ENCODE measurements at places on chromosomes 3 and 15. TPM values are rescaled to one million over a fixed set of nuclear protein-coding genes. Genes with fewer than 3 reads are reported as not detected.
A peak's percentile ranks its signal among the peaks of the same experiment; 100 is the strongest.

The PLSCR5 gene
- total RNA-seq: not detected

DNA sequence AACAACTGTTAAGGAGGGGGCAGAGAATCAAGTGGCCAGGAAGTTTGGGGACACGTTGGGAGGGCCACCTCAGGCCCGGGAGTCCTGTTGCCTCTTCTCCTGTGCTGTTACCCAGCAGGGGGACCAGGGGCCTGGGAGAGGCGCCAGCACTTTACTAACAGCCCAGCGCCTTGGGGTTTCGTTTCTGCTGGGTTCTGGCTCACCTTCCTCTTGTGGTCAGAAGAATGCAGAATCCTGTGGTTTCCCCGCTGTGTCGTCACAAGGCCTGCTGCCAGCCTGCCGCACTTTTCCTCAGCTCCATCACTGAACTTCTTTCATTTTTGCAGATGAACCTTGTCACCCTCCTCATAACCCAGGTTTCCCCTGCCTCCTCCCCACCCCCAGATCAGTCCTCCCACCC, 67.7 kb downstream of the SLC30A4 start:
- H3K4me1 ChIP-seq: peaks cover 54% of the 10 kb centered on the region
- peak; percentile 89 for DNase-seq

DNA sequence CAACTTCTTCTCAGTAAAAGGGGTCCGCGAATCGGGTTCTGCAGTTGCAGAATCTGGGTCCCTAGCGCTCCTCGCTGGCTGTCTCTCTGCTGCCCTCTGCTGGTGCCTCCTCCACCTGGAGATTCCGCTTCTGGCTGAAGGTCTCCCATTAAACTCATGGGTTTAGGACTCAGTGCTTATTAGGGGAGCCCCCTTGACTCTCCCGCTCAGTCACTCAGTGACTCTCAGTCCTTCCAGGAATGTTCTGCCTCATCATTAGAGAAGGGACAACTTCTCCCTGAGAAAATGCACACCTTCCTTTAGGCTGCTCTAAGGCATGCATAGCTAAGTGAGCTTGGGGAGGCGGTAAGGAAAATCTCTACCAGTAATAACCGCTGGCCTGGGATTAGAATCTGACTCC, 7.1 kb downstream of the CPN2 start:
- H3K27me3 ChIP-seq: peaks cover 57% of the 10 kb centered on the region
- no peak overlapping the region for H3K4me3 ChIP-seq
- H3K4me1 ChIP-seq: peaks cover 7% of the 10 kb centered on the region
- peak; percentile 94 for DNase-seq
- peaks cover 4% of the 10 kb centered on the region for H3K36me3 ChIP-seq

- no peak overlapping the region for H3K27ac ChIP-seq
- H3K4me3 ChIP-seq: no peak overlapping the region
- DNase-seq: no peak
- H3K4me1 ChIP-seq: no peaks in the 10 kb centered on the region
- no peaks in the 10 kb centered on the region for H3K36me3 ChIP-seq
These were observed 595.5 kb upstream of the AGTR1 start for GRCh38 chr3:148102156-148102555.

GRCh38 chr15:78110096-78110495, 17.7 kb downstream of the SH2D7 start:
- no peak for DNase-seq
- peaks cover 4% of the 10 kb centered on the region for H3K36me3 ChIP-seq
- H3K27me3 ChIP-seq: no peaks in the 10 kb centered on the region
- no peak overlapping the region for H3K4me3 ChIP-seq
- peaks cover 17% of the 10 kb centered on the region for H3K4me1 ChIP-seq

The FAM81A gene
- 16.0 TPM for total RNA-seq

DNA sequence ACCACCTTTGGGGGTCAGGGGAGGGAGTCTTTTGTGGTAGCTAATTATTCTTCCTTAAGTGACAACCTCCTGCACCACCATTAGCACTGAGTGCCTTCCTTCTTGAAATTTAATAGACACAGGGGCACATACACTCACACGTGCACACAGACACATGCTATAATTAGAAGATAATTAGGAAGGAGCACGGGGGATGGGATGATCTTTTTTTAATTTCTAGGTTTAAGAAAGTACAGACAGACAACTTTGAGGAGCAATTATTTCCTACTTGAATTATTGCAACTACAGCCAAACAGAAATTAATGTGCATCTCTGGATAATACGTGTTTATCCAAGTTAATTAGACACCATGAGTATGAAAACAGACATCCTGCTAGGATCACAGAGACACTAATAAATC, 44.8 kb upstream of the GUCA1C start:
- no peak for DNase-seq
- no peak overlapping the region for H3K4me3 ChIP-seq
- no peaks in the 10 kb centered on the region for H3K4me1 ChIP-seq
- H3K27ac ChIP-seq: no peak overlapping the region

The SLC7A14 gene
- total RNA-seq: not detected

The TIMP4 gene
- total RNA-seq: 0.28 TPM

DNA sequence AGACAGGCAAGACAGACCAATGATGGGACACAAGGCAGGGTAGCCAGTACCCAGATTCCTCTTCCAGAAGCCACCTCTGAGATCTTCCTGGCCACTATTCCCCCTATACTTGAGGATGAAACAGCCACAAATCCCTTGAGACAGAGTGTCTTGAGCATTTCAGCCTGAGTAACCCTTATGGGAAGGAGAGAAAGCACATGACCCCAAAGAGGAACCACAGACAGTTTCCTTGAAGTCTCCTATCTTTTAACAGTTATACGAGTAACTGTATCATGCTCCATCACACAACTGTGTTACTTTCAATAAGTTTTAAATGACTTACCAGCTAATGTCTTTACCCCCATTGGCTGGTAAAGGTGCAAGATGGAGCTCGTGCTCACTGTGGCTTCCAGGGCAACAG, 9.3 kb downstream of the VIPR1 start:
- H3K4me3 ChIP-seq: no peak overlapping the region
- peaks cover 4% of the 10 kb centered on the region for H3K36me3 ChIP-seq
- no peaks in the 10 kb centered on the region for H3K27me3 ChIP-seq
- peaks cover 22% of the 10 kb centered on the region for H3K4me1 ChIP-seq
- DNase-seq: no peak

GRCh38 chr15:45648521-45649200, 13.8 kb downstream of the SQOR start:
- peak overlapping the region; percentile 82 for H3K27ac ChIP-seq
- H3K4me1 ChIP-seq: peaks cover 37% of the 10 kb centered on the region
- no peaks in the 10 kb centered on the region for H3K27me3 ChIP-seq
- peak; percentile 61 for DNase-seq

GRCh38 chr3:184578822-184579221, 17.2 kb downstream of the EPHB3 start:
- no peaks in the 10 kb centered on the region for H3K36me3 ChIP-seq
- no peak for DNase-seq
- H3K27ac ChIP-seq: no peak overlapping the region
- peaks cover 34% of the 10 kb centered on the region for H3K27me3 ChIP-seq
- H3K4me3 ChIP-seq: no peak overlapping the region
- no peaks in the 10 kb centered on the region for H3K4me1 ChIP-seq

DNA sequence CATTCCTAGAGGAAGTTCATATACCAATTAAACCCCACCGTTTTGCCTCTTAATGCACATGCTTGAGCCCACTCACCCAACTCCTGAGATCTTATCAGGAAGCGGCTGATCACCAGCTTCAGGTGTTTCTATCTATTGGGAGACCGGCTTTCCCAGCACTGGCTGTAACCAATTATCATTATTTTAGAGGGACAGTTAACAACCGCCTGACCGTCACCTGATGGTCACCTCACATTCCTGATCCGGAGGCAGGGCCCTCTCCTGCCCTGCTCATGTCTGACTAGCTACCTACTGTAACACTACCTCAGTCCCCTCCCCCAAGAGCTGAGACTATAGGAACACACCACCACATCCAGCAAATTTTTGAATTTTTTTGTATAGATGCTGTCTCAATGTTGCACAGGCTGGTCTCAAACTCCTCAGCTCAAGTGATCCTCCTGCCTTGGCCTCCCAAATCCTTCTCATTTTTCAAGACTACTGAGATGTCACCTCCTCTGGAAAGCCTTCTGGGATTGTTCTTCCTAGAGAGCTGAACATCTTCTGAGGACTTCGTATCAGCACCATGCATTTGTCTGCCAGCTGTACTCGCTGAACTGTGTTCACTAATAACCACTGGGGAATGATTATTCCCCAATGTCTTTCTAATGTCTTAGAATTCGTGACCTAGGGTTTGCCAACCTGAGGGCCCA, 84.8 kb downstream of the LSM3 start:
- peaks cover 5% of the 10 kb centered on the region for H3K36me3 ChIP-seq
- no peak overlapping the region for H3K4me3 ChIP-seq
- no peaks in the 10 kb centered on the region for H3K27me3 ChIP-seq
- DNase-seq: no peak

GRCh38 chr3:44223299-44223698, 18.4 kb upstream of the TOPAZ1 start:
- DNase-seq: no peak
- H3K27ac ChIP-seq: no peak overlapping the region
- H3K27me3 ChIP-seq: peaks cover 23% of the 10 kb centered on the region

- H3K4me1 ChIP-seq: peaks cover 5% of the 10 kb centered on the region
- peaks cover 86% of the 10 kb centered on the region for H3K27me3 ChIP-seq
- DNase-seq: no peak
- H3K36me3 ChIP-seq: no peaks in the 10 kb centered on the region
These were observed 12.0 kb downstream of the SOX2 start for GRCh38 chr3:181723625-181724191.

- no peaks in the 10 kb centered on the region for H3K36me3 ChIP-seq
- peak; percentile 36 for DNase-seq
- H3K27me3 ChIP-seq: no peaks in the 10 kb centered on the region
These were observed 59.3 kb upstream of the CHMP2B start for GRCh38 chr3:87167628-87168456.

DNA sequence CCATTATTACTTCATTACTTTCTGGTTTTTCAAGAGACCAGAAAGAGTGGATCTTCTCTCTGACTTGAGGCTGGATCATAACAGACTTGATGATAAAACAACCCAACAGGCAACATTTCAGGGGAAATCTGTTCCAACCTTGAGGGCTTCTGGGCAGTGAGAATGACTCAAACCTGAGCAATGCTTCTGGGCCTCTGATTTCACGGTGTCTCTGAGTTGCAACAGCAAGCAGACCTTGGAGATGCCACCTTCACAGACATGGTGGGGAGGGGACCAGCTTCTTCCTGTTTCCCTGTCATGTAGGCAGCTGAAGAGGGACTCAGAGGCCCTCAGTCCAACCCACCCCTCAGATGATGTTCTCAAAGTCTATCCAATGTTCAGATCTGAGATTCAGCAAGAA, 104.0 kb downstream of the ABHD5 start:
- no peak overlapping the region for H3K4me3 ChIP-seq
- peaks cover 57% of the 10 kb centered on the region for H3K27me3 ChIP-seq
- H3K36me3 ChIP-seq: no peaks in the 10 kb centered on the region
- H3K4me1 ChIP-seq: no peaks in the 10 kb centered on the region

The PFKFB4 gene
- total RNA-seq: 3.6 TPM

DNA sequence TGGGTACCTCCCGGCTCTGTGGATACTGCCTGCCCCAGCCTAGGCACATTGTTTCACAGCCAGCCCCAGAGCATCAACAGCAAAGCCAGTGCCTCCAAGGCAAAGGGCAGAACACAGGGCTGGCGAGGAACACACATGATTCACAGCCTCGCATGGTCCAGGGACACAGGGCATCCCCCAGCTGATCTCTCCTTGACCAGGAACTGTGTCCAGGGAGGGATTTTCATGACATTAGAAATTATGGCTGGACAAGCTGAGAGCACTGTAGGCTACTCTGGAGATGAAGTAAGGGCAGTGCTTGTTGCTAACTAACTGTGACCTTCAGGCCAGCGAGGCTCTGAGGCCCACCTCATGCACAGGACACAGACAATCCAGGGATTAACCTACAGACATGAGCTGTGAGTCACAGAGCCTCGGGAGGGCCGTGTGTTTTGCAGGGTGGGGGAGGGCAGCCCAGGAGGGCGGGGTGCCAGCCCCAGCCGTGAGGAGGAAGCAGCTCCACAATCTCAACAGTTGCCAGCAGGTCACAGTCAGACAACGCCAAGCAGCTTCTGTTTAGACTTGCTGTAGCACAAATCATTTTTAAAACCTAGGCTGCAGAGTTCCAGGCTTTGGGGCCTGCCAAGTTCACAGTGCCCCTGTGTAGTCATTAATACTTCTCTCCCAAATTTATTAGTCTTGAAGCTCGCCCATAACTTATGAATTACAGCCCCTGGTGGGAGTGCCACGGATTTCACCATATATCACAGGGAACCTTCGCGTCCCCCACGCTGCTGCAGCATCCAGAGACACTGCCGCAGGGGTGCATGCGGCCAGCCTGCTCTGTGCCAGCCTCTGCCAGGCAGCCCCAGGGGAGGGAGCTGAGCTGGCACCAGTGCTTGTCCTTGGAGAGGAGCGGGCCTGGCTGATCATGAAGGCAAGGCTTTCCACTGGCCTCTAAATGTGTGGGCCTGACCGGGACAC, 114.7 kb downstream of the ETFA start:
- no peaks in the 10 kb centered on the region for H3K27me3 ChIP-seq
- H3K36me3 ChIP-seq: peaks cover 20% of the 10 kb centered on the region
- DNase-seq: peak; percentile 72

The NRROS gene
- total RNA-seq: 0.39 TPM

- H3K4me1 ChIP-seq: peaks cover 8% of the 10 kb centered on the region
- H3K4me3 ChIP-seq: no peak overlapping the region
- peaks cover 83% of the 10 kb centered on the region for H3K27me3 ChIP-seq
- DNase-seq: no peak
These were observed 62.4 kb upstream of the SLC6A1 start for GRCh38 chr3:10929978-10930665.

- no peaks in the 10 kb centered on the region for H3K36me3 ChIP-seq
- H3K27ac ChIP-seq: no peak overlapping the region
- DNase-seq: no peak
- no peaks in the 10 kb centered on the region for H3K4me1 ChIP-seq
- H3K4me3 ChIP-seq: no peak overlapping the region
- H3K27me3 ChIP-seq: no peaks in the 10 kb centered on the region
These were observed 880.1 kb upstream of the NR2F2 start for GRCh38 chr15:95450413-95450812.

DNA sequence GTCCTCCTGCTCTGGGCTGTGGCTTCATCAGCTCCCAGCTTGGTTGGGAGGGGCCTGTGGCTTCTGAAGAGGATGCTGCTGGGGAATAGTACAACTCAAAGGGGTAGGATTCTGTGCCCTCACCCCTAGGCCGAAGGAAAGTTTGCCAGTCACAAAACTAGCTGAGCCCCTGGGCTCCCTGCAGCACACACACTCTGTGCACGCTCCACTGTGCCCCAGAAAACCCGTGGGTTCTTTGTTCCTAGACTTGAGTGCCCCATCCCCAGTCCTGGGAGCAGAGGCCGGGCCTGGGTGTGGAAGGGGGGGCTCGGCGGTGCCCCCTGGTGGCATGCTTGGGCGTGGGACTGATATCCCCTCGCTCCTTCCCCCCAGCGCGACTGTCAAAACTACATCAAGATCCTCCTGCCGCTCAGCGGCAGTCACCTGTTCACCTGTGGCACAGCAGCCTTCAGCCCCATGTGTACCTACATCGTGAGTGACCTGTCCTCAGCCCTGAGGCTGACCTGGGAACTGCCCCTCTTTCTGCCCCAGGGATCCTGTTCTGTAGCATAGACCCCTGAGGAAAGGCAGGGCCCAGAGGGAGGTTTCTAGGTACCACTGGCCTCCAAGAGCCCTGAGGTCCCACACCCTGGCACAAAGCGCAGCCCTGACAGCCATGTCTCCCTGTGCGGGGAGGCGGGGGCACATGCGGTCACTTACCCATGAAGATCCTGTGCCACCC, 14.2 kb downstream of the CIB1 start:
- H3K27ac ChIP-seq: no peak overlapping the region
- H3K27me3 ChIP-seq: no peaks in the 10 kb centered on the region
- peak; percentile 68 for DNase-seq
- H3K36me3 ChIP-seq: peaks cover 60% of the 10 kb centered on the region
- H3K4me1 ChIP-seq: peaks cover 18% of the 10 kb centered on the region
